ENCODE measurements at places on chromosomes 7 and 10. TPM values are rescaled to one million over a fixed set of nuclear protein-coding genes. Genes with fewer than 3 reads are reported as not detected.

Gene TCERG1L
- not detected for total RNA-seq

DNA sequence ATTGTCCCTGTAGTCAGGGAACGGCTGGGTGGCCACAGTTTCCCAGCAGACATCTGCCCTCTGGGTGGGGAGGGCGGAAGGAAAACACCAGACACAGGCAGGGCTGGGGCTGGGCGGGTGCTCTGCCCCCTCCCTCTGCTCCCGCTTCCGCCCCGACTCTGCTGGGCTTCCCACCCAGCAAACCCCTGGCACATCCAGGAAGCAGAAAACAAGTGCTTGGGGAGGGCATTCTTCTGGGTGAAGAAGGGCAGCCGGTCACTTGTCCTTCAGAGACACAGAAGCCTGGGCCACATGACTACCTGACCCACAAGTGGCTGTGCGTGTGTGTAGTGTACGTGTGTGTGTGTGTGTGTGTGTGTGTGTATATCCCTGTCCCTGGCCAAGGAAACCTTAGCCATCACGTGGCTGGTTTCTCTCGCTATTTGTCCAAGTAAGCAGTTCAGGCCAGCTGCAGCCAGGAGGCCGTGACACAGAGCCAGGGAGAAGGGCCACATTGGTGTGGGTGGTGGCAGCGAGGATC, 77.9 kb downstream of the ZMIZ1 start:
- no peak for DNase-seq

DNA sequence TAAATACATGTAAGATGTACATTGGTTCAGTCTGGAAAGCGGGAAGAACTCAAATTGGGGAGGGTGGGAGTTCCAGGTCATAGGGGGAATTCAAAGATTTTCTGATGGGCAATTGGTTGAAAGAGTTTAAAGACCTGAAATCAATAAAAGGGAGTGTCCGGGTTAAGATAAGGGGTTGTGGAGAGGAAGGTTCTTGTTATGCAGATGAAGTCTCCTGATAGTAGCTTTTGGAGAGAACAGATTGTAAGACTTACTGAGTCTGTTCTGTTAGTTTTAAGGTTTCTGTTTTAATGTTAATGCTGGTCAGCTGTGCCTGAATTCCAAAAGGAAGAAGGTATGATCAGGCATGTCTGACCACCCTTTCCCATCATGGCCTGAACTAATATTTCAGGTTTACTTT, 48.8 kb downstream of the SDHAF3 start:
- DNase-seq: no peak

DNA sequence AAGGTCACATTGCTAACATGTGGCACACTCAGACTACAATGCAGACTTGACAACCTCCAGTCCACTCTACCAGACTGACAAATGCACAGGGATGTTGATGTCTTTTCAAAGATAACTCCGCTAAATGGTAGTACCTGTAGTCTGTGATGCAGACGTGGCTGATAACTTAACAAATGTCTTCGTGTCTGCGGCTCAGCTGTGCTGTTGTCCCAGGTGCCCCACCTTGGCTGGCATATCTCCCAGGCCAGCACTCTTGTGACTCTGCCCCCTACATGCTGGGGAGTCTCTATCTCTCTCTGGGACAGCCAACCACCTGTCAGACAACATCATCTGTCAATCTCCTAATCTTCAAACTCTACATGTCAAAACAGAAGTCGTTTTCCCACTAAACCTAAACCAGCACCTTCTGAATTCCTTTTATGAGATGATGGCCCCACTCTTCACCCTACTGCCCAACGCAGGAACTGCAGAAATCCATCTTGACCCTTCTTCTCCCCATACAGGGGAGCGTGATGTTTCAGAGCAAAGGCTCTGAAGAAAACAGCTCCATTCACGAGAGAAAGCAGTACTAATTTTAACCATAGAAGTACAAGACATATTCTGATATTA, 156.4 kb downstream of the USP6NL start:
- no peak for DNase-seq

GRCh38 chr7:50303335-50304128, 984 bp upstream of the IKZF1 start:
- no peak for DNase-seq

GRCh38 chr7:158495786-158496185, 91.8 kb downstream of the PTPRN2 start:
- DNase-seq: no peak

Gene WDFY4
- total RNA-seq: not detected
